Stimulated activated CD4-positive, alpha-beta T cell treated with anti-CD3 and anti-CD28 coated beads, Interleukin-2, amount 100 ng/mL, for 24 hours (primary cell): ENCODE measurements at places on chromosomes 3 and 15.
A peak's percentile ranks its signal among the peaks of the same experiment; 100 is the strongest.

GRCh38 chr3:98750276-98750919 lies 12.7 kb upstream of the ST3GAL6 start:
- no peak for DNase-seq

- no peak for DNase-seq
These were observed 106.3 kb upstream of the ABHD17C start for GRCh38 chr15:80588801-80589200.

DNA sequence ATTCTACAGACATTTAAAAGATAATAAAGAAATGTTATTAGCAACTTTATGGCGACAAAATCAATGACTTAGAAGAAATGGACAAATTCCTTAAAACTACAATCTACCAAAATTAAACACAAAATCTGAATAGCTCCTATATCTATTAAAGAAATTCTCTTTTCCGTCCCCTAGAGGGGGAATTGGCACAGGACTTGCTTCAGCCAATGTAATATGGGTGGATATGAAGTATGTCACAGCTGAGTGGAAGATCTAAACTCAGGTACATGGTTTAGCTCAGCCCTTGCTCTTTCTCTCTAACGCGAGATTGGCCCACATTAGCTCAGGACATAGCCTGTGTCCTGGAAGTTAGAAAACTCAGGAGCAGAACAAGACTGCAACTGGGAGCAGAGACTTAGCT lies 79.3 kb downstream of the DNAH12 start:
- DNase-seq, result no peak

- no peak for DNase-seq
These were observed 4.4 kb downstream of the LAMP3 start for GRCh38 chr3:183158113-183158512.

GRCh38 chr3:195194559-195195206 lies 76.3 kb downstream of the XXYLT1 start:
- no peak for DNase-seq

GRCh38 chr3:48202632-48203031 lies 14.4 kb upstream of the CDC25A start:
- no peak for DNase-seq

DNA sequence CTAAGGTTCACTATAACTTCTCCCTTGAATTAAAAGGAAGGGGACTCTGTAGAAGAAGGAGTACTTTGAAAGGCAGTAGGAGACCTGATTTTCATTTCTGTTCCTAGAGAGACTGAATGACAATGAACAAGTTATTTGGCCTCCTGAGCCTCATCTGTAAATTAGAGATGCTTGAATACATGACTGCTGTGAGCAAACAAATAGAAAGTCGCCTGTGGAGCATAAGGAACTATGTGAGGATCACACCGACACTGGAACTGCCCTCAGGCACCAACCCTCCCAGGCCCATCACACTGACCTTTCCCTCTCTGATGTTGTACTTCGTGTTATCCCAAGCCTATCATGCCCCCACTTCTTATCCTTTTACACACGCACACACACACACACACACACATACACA lies 48.6 kb downstream of the IMPG2 start:
- no peak for DNase-seq

DNA sequence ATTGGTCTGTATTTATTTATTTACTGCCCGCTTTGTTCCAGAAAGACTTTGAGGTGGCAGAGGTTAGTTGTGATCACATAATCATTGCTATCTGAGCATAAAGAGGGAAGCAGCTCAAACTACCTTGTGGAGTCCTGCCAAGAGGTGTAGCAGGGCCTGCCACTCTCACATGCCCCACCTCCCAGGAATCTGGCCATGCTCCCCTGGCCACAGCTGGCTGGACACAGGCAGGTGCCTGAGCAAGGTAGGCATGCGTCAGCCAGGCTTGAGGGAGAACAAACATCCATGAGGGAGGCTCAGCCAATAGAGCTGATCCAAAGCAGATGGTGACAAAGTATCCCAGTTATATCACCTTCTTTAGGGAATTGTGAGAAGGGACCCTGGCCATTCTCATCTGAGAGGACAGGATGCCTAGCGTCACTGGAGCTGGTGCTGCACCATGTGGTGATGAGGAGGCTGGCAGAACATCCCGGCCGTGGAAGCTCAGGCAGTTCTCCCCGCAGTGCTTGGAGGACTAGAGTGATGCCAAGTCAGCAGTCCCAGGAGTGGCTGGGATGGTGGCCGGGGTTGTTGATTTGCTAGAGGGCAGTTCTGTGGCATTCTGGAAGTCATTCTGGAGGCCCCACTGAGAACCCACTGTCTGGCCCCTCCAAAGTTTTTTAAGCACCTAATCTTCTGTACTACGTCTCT lies 6.8 kb upstream of the POLG start:
- no peak for DNase-seq

- DNase-seq, result no peak
These were observed 41.5 kb downstream of the CP start for GRCh38 chr3:149180057-149180573.

- no peak for DNase-seq
These were observed 254.2 kb downstream of the ZBTB20 start for GRCh38 chr3:114892880-114893279.

- DNase-seq, result no peak
These were observed 117.3 kb upstream of the WNT5A start for GRCh38 chr3:55604402-55604801.

DNA sequence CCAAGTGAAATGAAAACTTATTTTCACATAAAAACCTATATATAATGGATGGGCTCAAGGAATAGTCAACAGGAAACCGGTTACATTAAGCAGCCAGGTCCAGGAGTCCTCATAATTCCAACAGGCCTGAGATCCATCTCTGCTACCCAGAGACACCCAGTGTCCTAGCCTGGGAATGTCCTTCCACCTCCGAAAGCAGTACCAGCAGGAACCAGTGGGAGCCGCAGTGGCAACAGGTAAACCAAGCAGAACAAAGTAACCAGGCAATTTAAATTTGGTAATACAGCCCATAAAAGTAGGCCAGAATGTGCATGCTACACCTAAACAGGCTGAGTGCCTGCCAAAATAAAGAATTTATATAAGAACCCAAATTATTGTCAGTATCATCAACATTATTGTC lies 195.6 kb downstream of the ZBBX start:
- DNase-seq, result no peak

- no peak for DNase-seq
These were observed 29.6 kb downstream of the PRKCD start for GRCh38 chr3:53190659-53191058.

- no peak for DNase-seq
These were observed 72.1 kb upstream of the EPHB1 start for GRCh38 chr3:134722969-134723368.

- DNase-seq, result no peak
These were observed 6.6 kb downstream of the CLSTN2 start for GRCh38 chr3:139941580-139941979.

DNA sequence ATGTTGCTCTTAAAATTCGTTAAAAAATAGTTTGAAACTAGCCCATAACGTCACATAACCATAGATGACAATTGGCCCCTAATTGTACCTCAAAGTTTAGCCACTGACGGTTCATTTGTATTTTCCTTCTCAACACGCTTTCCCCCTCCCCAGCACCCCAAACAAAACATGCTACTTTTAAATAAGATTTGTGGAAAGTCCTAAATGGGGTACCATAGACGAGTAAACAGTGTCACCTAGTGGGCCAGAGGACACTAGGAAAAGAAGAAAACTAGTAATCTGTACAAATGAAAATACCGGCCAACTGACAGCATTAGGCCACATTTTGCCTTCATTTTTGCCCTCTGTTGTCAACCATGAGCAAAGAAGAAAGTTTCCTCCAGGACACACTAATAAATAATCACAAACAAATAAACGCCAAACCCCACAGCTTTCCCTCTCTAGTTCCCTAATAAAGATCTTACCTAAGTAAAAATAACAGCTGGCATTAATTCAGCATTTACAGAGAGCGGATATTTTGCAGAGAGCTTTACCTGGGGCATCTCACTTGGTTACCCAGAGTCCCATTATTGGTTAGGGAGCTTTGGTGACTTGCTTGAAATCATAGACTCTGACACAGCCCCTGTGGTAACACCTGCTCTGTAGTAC lies 175.1 kb upstream of the ATP11B start:
- DNase-seq, result no peak

- DNase-seq, result no peak
These were observed 863.3 kb downstream of the IGSF11 start for GRCh38 chr3:118171236-118171852.

DNA sequence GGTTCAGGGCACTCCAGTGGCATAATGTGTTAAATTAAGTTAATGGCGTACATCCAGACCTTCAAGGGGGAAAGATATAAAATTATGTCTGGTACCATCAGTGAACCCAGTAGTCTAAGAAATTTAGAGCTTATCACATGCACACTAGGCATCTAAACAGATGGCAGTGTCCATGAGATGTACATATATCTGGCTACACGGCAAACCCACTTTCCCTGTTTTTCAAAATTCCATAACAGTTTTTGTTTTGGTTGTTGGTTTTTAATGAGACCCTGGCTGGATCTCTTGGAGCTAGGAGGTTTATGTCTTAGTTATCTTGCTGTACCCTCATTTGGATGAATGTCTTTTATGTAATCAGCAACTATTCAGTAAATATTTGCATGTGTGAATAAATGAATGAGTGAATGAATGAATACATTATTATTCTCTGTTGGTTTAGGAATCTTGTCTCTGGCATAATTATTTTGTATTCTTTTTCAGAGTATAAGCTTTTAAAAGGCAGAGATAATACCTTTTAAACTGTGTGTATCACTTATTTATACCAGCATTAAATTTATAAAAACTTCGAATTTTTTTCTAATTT lies 3.1 kb upstream of the UTS2B start:
- DNase-seq, result no peak

- DNase-seq, result no peak
These were observed 7.4 kb upstream of the CCDC33 start for GRCh38 chr15:74228723-74229081.

- DNase-seq, result peak; percentile 60
These were observed 269.3 kb downstream of the ARPP21 start for GRCh38 chr3:35908366-35909232.

DNA sequence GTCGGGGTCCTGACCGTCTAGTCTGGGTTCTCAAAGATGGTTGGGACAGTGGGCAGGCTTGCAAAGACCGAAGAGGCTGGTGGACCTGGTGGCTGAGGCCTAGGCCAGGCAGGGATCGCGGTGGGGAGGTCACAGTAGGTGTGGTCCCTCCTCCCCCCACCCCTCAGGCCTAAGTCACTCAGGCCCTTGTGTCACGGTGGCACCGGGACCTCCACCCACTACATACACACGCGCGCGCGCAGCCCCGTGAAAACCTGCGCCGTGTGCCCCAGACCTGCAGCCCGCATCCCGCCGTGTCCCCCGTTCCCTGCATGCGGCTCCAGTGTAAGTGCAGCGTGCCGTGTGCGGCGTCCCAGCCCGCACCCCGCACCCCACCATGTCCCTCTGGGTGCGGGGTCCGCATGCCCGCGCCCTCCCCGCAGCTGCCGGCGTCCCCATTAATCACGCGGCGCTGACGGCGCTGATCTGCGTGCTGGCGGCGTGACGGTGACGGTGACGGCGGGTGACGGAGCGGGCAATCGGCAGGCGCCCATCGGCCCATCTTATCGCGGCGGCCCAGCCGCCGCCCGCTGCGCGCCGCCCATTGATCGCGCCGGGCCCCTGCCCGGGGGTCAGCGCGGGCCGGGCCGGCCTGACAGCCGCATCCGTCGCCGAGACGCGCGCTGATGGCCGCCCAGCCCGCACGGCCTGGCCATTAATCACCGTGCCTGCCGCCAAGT lies 24.4 kb downstream of the SEC61A1 start:
- peak; percentile 46 for DNase-seq

DNA sequence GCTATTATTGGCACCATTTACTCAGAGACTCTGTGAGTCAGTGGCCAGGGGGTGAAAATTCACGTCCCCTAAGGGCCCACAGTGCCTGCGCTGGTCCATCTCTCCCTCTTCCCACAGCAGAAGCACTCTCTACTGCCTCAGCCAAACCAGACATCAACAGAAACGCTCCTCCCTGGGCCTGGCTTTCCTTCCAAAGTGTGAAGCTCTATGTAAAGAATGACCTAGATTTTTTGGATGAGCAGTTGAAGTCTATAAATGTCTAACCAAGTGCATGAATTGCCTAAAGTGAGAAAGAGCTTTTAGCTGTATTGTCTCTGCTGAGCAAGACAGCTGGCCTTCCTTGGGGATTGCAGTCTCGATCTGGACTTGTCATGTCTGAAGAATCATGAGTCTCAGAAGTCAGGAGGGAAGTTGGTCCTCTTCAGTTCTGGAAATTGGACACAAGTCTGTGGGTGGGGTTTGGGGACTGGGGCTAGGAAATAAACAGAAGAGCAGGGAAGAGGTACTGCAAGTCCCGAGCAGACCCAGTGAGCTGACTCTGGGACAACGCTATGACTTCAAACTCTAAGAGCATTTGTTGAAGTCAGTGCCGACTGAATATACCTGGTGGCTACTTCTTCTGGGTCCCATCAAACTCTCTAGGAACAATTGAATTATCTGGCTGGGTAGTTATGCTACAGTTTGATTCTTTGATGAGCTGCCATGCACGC lies 29.0 kb downstream of the RASGRP1 start:
- no peak for DNase-seq

DNA sequence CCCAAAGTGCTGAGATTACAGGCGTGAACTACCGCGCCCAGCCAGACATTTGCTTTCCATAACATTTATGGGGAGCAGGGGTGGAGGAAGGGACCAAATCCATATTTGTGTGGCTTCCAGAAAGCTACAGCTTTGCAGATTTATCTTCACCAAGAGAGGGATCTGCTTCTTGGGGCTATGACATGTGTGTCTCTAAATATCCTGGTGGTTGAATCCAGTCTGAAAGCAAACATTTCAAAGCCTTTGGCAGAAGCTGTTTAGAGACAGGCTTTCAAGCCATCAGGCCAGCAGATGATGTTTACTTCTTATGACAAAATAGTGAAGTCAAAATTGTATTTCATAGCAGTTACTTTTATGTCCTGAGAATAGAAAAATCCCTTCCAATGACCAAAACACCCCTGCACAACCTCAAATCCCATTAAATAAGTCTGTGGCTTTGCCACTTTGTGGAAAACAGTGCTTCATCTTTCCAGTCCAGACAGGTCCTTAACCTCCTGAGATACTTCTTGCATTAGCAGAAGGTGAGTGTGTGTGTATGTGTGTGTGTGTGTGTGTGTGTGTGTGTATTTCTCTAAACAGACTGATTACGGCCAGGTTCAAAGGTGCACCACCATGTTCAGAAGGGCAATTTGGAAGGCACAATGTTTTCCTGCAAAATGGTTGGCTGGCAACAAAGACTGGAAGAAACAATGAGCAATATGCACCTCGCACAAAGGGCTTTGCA lies 191.4 kb upstream of the LRIG1 start:
- no peak for DNase-seq

DNA sequence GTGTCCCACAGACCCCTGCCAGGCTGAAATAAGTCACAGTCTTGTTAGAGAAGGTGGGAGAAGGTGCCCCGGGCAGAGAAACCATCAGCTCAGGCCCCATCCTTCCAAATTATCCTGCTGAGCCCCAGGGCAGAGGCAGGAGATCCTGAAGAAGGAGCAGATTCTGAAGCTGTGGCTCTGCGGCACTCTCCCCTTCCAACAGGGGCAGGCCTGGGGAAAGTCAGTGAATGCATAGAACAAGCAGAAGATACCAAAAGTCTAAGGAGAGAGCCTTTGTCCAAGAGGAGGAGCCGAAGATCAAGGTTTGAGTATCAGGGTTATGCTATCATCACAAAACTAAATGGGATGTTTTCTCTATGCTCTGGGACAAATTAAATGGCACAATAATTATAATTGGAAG lies 249.3 kb downstream of the XXYLT1 start:
- DNase-seq, result no peak
